Stimulated activated CD8-positive, alpha-beta memory T cell treated with anti-CD3 and anti-CD28 coated beads, Interleukin-12 subunit alpha, Interleukin-12 subunit beta, amount 100 ng/mL, for 4 hours (primary cell): ENCODE measurements at places on chromosomes 2 and 18.

GRCh38 chr2:204202253-204202652, 265.7 kb downstream of the ICOS start:
- no peak for DNase-seq

DNA sequence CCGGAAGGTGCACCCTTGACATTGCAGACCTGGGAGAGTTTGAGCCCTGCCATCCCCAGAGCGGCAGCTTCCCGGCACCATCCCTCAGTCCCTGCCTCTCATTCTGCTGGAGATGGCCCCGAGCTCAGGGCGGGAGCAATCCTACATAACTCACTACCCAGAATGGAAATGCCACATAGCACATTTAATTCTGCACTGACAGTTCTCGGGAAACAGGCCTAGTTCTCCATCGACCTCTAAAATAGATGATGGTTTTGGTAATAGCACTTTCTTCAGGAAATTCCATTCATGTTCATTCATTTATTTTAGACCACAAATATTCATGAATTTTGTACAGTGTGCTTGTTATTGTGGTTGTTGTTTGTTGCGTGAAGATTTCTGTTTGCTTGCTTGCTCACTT, 92.9 kb upstream of the SLC14A2 start:
- no peak for DNase-seq

DNA sequence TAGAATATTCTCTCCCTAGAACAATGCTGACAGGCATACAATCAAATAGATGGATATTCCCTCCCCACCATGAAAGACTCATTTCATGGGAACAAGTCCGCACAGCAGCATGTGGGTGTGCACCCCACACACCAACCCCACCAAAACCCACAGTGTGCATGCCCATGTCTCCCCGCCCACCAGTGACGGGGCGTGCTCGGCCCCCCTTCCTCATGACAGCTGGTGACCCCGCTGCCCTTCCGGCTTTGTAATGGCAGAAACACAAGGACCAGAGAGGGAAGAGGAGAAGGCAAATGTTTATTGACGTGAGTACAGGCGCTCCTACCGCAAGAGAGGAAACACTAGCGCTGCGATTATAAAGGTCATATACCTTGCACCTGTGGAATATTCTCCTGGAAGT, 30.8 kb upstream of the ODC1 start:
- DNase-seq: no peak

GRCh38 chr2:150555611-150556356, 68.3 kb upstream of the RND3 start:
- no peak for DNase-seq

DNA sequence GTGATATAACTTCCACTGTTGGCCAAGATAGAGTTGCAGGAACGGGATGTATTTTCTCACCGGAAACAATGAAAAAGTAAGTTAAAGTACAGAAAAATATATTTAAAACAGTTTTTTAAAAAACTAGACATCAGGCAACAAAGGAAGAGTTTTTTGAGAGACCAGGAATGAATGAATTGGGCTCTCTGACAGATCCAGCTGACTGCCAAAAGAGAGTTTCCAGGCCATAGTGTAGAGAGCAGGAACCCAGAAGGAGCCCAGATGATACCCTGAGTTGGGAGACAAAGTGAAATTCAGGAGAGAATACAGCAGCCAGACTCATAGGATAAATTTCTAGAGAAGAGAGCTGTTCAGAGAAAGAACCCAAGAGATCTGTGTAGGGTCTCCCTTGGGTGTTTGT, 362.6 kb upstream of the SMIM21 start:
- no peak for DNase-seq

DNA sequence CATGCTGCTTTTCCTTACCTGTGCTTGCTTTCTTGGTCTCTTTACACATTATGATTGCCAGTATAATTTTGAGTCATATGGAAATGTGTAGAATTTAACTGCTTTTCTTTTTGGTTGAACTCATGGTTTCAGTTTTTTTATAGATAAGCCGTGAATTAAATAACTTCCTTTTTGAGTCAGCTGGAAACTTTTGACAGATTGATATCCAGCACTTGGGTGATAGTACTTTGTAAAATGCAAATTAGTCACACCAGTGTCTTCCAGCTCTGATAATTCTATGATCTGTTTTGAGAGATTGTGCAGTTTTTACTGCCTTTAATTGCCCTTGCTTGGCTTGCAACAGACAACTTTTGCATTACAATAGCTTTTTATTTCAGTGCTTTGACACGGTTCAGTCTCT, 86.4 kb downstream of the NCOA1 start:
- DNase-seq: no peak

DNA sequence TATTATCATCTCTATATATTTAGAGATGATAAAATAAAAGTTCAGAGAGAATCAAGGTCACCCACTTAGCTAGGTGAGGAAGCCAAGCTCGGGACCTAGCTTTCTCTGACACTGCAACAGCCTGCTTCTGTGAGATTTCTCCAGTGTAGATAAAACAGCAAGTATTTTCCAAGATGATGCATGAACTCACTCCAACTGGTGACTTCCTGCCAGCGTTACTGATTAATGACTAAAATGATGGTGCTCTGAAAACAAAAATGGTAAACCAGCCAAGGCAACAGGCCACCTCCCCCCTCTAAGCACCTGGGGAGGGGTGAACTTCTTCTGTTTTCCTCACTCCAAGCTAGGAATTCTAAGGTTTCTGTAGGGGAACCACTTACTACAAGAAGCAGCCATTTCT, 510.2 kb upstream of the ID2 start:
- DNase-seq: no peak

DNA sequence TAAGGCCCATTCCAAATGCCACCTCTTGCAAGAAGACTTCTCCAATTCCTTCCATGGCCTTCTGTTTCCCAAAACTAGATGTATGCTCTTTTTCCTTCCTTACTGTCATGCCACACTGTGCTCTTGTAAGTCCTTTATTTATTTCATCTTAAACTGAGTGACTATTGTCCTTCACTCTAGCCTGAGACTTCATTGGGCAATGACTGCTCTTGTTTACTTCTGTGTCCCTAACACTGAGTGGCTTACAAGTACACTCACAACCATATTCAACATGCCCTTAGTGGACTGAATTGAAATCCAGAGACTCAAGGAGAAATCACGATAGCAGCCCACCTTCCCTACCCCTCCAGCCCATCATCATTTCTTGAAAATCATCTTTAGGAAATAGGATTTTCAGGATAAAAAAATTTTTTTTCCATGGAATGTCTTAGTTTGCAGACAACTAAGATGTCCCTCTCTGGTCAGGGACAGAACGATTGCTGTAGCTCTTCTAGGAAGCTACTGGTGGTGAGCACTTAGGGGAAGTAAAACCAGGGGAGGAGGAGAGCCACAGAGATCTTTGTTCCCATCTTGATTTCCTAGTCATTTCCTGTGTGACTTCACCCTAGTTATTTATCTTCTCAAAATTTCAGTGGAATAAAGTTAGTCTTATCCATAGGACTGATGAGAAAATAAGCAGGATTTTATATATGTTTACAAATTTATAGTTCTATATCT, 80.7 kb downstream of the CYRIA start:
- DNase-seq: no peak

- no peak for DNase-seq
These were observed 61.2 kb upstream of the GPC1 start for GRCh38 chr2:240374085-240374907.

DNA sequence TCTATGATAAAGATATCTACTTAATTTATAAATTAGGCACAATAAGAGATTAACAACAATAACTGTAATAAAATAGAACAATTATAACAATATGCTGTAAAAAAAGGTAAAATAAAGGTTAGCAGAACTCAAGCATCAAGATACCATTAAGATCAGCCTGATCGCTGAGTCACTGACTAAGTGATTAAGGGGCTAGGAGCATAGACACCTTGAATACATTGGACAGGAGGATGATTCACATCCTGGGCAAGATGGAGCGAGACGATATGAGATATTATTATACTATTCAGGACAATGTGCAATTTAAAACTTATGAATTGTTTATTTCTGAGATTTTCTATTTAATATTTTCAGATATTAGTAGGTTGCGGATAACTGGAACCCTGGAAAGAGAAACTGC, 1277.8 kb upstream of the ZEB2 start:
- no peak for DNase-seq

DNA sequence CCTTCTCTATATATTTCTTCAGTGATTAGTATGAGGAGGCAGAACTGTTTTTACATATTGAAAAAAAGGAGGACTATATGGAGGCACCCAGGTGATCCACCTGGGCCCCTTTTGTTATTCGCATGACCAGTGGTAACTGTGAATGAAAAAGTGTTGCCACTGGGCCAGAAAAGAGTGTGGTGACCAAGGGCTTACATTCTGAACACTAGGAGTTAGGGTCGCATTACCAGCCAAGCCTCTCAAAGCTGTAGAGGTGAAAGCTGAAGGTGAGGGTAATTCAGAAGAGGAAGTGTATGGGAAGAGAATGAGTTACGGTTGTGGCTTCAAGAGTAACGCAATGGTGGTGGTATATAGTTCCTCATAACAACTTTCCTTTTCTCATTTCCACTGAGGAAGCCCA, 487.6 kb downstream of the TMEM182 start:
- DNase-seq: no peak

GRCh38 chr2:241538838-241539615, 19.5 kb upstream of the BOK start:
- DNase-seq: no peak

GRCh38 chr2:234278556-234279255, 218.2 kb downstream of the ARL4C start:
- DNase-seq: no peak

DNA sequence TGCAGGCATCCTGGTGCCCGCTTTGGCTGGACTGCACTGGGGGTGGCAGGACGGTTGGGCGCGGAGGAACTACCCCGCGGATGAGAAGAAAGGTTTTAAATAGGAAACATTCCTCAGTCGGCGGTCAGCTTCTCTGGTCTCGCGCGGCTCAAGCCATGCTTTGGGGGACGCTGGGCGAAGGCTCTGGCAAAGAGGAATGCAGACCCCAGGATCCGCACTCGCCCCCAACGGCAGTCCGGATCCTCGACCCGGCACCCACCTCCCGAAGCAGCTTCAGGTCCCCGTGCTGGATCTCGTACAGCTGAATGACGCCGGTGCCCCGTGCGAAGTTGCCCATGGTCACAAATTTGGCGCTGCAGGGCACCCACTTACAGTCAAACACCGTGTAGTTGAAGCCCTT, 686 bp upstream of the PNO1 start:
- DNase-seq: no peak

DNA sequence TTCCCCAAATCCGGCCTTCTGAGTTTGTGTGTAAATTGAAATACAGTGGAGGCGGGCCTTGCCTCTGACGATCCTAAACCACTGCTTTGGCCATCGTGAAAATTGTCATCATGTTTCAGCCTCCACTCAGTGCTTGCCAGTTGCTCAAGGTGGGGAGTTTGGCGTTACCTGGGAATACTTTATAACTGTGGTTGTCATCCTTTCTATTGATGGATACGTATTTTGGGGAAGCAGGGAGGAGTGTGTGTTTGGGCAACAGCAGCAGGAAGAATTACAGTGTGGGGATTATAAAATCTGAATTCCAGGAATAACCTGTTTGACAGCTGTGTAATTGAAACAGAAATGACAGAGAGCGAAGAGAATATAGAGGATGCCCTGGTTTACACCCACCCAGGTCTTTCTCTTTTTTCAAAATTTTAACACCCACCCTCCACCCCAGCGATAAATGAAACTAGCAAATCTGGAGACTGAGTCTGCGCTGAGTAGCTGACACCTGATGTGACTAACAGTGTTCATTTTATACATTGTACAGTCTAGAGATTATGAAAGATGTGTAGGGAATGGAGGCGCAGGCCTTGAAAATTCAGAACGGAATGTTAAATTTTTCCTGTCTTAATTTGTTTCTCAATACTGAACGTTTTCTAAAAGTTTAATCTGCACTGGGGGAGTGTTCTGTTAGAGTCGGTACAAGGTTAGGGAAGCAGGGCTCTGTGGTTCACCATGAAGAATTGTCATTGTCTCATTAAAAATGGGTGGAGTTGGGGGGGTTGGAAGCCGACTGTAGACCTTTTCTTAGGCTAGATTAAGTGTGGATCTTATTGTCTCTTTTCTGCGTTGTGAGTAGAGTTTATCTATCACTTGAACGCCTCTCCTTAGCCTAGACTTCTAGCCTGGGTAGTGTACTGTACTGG, 1.6 kb downstream of the MAP4K4 start:
- no peak for DNase-seq

DNA sequence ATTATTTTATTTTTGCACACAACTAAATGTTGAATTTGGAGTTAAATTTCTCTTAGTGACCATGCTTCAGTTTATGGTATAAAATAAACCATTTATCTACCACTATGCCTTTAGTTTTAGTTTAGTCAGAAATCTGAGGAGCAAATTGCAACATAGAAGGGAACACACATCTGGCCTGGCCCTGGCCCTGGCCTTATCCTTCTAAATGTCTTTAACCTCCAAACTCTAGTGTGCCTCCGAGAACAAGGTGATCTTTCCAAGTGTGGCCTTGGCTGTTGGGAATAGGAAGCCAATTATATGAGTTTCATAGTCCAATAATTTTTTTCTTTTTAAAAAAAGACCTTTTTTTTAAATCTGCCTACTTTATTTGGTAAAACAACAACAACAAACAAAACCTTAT, 31.8 kb upstream of the GREB1L start:
- DNase-seq: no peak

DNA sequence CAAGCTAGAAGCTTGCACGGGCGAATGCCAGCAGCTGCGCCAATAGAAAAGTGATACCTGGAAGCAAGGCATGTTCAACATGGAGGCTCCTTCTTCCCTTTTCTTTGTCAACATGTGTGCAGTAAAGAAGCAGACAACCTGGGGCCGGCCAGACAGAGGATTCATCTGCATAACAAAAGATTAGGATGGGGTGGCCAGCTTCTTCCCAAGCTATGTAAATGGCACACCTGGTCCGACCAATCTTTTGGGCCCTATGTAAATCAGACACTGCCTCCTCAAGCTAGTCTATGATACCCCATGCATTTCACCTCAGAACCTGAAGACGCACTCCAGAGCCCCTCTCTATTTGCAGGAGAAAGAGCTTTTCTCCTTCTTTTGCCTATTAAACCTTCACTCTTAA, 66.4 kb upstream of the TGFA start:
- DNase-seq: no peak

DNA sequence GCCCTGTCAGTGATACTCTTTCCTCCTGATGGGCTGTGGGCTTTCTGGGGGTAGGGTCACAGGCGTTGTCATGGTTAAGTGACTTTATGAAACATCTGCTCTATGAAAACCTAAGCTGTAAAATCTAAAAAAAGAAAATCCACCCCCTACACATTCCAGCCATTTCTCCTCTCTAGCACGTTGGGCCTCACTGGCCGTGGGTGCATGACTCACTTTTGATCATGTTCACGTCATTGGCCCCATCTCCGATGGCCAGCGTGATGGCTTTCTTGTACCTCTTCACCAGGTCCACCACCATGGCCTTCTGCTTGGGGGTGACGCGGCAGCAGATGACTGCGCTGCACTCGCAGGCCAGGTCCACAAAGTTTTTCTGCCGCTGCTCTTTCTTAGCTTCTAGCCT, 39.3 kb upstream of the NARS1 start:
- no peak for DNase-seq

DNA sequence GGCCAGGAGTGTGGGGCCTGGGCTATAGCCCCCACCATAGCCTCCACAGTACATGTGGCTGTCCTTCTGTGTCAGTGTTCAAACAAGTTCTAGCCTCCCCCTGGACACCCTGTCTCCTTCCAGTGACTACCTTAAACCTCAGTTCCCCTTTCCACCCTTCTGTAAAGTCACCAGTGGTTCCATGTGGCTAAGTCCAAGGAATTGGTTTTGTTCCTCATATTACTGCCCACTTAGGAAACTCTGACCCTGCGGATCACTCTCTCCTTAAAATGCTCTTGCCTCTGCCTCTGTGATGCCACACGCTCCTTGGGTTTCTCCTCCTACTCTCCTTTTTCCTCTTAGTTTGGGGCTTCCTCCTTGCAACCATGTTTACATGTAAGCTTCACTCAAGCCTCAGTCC, 27.8 kb upstream of the REL start:
- no peak for DNase-seq

- no peak for DNase-seq
These were observed 4.6 kb downstream of the CAPN13 start for GRCh38 chr2:30802611-30803010.
